COR-L47 (cell line): ENCODE measurements at places on chromosomes 12 and 14.

- no peak for DNase-seq
Observed at GRCh38 chr14:61620130-61620946, 75.0 kb upstream of the HIF1A start.

- no peak for DNase-seq
Observed at GRCh38 chr12:53820514-53821306, 68.9 kb upstream of the CISTR start.

DNA sequence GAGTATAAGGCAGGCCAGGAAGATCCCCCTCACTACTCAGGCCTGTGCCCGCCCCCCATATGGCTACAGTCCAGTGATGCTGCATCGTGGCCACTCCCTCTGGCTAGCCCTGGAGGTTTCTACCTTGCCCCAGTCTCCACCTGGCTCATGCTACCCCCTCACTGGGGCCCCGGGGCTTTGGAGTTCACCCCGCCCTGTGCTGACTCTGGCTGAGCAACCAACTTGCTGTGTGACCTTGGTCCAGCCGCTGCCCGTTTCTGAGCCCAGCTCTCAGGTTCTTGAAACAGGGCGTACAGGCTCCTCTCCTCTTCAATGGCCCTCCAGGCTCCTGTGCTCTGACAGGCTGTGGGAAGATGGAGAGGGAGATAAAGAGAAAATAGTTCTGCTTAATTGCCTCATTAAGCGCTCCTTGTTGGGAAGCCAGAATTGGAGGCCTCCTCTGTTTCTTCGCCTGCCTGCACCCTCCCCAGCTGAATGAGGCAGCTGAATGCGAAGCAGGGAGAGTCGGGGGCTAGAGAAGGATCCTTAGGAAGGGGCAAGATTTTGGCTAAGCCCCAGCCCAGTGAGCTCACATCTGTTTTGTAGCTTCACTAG is 138.2 kb upstream of the NCOR2 start:
- no peak for DNase-seq

GRCh38 chr14:91374287-91374878 is 43.2 kb downstream of the CCDC88C start:
- no peak for DNase-seq

DNA sequence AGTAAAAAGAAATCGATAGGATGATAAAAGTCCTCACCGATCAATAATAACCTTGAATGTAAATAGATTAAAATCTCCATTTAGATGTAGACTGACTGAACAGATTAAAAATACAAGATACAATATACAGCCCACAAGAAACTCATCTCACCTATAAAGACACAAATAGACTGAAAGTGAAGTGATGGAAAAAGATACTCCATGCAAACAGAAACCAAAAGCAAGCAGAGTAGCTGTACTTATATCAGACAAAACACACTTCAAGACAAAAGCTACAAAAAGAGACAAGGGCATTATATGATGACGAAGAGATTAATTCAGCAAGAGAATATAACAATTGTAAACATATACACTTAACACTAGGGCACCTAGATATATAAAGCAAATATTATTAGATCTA is 444.8 kb downstream of the RGS6 start:
- DNase-seq = no peak

- peak; percentile 11 for DNase-seq
Observed at GRCh38 chr12:93381161-93381975, 3.6 kb downstream of the NUDT4 start.

GRCh38 chr12:5003025-5003666 is 40.5 kb upstream of the KCNA5 start:
- DNase-seq = peak; percentile 39

- DNase-seq = no peak
Observed at GRCh38 chr12:47612953-47613352, 92.9 kb downstream of the RPAP3 start.

- no peak for DNase-seq
Observed at GRCh38 chr14:73696466-73697400, 17.5 kb downstream of the PNMA1 start.

DNA sequence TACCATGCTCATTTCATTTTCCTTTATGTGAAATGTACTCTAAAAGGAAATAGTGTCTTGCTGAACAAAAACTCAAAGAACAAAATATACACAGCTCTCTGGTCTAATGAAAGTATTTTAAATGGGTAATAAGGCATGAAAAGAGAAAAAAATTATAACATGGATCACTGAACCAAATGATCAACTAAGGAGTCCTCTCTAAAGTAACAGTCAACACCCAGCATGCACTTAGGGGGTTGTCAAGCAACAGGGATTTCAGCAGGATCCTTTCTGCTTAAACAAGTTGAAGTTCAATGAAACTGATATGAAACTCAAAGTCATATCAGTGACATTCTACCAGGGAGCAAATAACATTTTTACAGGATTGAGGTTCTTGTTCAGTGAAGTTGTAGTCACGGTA is 398.8 kb downstream of the SEC23A start:
- DNase-seq = no peak

GRCh38 chr12:3179731-3180130 is 102.6 kb downstream of the TSPAN9 start:
- peak; percentile 61 for DNase-seq

GRCh38 chr12:132717531-132718387 is 7.1 kb downstream of the PGAM5 start:
- no peak for DNase-seq

DNA sequence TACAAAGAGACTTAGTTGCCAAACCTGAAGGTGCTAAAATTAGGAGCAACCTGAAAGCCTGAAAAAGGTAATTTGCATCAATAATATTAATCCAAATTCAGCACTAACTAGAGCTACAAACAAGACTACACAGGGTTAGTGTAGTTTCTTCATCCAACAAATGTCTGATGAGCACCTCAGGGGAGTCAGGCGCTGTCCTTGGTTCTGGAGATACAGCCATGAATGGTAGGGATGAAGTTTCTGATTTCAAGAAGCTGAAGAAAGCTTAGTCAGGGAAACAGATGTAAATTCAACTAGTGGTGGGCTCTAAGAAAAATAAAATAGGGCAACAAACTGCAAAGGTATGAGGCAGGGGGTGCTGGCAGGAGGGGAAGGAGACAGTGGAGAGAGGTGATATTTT is 266.3 kb downstream of the GLT1D1 start:
- no peak for DNase-seq

GRCh38 chr12:27024291-27024690 is 1.9 kb downstream of the MED21 start:
- no peak for DNase-seq

DNA sequence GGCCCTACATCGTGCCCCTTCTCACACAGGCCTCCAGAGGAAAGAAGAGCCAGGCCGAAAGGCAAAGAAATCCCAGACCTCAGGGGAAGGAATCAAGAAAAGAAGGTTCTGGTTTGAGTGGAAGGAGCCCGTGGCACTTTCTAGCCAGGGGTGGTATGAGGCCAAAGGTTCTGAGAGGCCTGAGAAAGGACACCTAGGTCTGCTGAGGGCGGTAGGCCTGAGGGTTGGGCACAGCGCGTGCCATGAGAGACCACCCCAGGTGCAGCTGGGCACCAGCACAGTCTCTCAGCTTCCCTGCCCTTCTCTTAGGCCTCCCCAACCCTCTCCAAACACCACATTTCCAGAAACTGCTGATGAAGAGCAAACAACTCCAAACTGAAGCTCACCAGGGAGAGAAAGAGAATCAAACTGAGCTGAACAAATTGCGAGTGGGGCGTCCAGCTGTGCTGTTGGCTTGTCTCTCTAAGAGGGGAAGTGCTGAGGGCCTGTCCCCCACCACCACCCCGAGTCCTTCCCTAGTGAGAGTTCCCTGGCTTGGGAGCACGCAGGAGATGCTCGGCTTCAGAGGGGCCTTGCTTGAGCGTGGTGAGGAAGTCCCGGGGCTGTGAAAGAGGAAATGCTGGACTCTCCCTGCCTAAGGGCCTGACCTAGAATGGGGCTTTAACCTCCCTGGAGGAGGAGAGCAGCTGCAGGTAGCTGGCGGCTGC is 184.8 kb downstream of the ZFP36L1 start:
- DNase-seq = no peak

GRCh38 chr12:97194546-97194945 is 268.1 kb upstream of the RMST start:
- no peak for DNase-seq

- DNase-seq = no peak
Observed at GRCh38 chr12:27081668-27082111, 688 bp downstream of the C12orf71 start.

GRCh38 chr14:106528717-106529116 is 1002.3 kb downstream of the TMEM121 start:
- no peak for DNase-seq
